Gastrocnemius medialis (tissue), 4 donors: ENCODE measurements at places on chromosomes 2 and 18. TPM values are rescaled to one million over a fixed set of nuclear protein-coding genes. Genes with fewer than 3 reads are reported as not detected.

Gene GRB14
- total RNA-seq, result 14.9 TPM

Gene TUBA3D
- 1.4 TPM for total RNA-seq

Gene KIF1A
- total RNA-seq, result 0.05 TPM

Gene ZSWIM2
- total RNA-seq, result not detected

Gene RNF138
- total RNA-seq, result 5.2 TPM

Gene RAB17
- 1.3 TPM for total RNA-seq

Gene TTC31
- 9.6 TPM for total RNA-seq

Gene TMEM247
- total RNA-seq, result not detected

Gene GRHL1
- 1.0 TPM for total RNA-seq

Gene TCF23
- not detected for total RNA-seq

Gene C2orf92
- total RNA-seq, result 0.85 TPM

GRCh38 chr18:74977041-74977440 is 231.9 kb downstream of the PTGR3 start:
- no peak for DNase-seq

DNA sequence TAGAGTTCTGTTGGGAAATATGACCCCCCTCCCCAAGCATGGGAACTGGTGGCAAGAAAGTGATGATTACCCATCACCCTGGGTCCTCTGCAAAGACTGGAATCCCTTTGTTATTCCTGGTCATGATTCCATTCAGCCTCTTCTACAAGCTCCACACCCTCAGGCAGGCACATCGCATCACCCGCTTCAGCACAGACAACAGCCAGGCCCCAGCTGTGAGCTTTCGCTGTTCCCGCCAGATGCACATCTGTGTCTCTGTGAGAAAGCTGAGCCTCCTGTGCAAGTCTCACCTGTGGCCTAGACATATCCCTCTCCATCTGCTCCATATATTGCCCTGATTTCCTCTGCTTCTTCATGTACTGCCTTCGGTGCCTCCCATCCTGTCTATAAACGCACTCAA is 368.0 kb upstream of the RAB6C start:
- DNase-seq, result no peak

GRCh38 chr18:50820901-50821520 is 1.2 kb upstream of the MRO start:
- DNase-seq, result no peak

- no peak for DNase-seq
Measured at GRCh38 chr2:216296856-216297255, 75.4 kb downstream of the MARCHF4 start.

GRCh38 chr2:210170446-210171303 is 534 bp downstream of the KANSL1L start:
- DNase-seq, result peak; percentile 92

- no peak for DNase-seq
Measured at GRCh38 chr18:47174545-47175116, 1.5 kb downstream of the IER3IP1 start.

GRCh38 chr2:179302764-179303571 is 38.3 kb upstream of the SESTD1 start:
- no peak for DNase-seq

- DNase-seq, result no peak
Measured at GRCh38 chr2:74835831-74836674, 2.1 kb downstream of the HK2 start.

DNA sequence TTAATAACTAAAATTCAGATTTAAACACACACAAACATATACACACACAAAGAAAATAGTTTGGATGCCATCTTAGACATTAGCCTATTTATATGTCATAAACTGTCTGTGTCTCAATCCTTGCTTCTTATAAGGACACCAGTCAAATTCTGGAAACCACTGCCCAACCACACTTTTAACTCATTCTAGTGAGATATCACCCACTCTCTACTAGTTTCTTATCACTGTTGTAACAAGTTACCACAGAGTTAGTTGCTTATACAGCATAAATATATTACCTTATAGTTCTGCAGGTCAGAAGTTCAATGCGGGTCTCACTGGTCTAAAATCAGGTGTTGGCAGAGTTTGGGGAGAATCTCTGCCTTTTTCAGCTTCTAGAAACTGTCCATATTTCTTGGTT is 239.1 kb downstream of the MTX2 start:
- no peak for DNase-seq

DNA sequence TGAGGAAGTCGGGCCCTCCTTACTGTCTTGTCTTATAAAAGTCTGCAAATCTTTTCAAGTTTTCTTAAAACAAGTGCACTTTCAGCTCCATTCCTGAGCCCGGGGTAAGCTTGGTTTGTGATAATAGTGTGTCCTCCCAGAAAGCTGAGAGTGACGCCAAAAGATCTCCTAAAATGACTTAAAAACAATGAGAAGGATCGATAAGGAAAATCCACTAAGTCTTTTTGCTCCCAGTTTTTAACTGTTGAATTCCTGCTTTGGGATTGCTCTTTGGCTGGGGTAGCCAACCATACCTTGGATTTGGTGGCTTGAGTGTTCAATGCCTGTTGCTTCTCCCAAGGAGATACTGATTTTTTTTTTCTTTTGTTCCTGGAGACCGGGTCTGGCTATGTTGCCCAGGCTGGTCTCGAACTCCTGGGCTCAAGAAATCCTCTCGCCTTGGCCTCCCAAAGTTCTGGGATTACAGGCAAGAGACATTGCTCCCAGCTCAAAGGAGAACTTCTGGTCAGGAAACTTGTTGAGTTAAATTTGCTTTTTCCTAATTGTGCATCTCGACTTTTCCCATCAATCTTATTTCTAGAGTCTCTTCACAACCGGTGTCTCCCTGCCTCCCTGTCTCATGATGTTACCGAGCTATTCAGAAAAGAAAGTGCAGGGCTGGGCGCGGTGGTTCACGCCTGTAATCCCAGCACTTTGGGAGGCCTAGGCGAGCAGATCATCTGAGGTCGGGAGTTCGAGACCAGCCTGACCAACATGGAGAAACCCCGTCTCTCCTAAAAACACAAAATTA is 3.0 kb downstream of the TGIF1 start:
- no peak for DNase-seq

- DNase-seq, result peak; percentile 16
Measured at GRCh38 chr18:62524440-62525200, 1.8 kb downstream of the ZCCHC2 start.

DNA sequence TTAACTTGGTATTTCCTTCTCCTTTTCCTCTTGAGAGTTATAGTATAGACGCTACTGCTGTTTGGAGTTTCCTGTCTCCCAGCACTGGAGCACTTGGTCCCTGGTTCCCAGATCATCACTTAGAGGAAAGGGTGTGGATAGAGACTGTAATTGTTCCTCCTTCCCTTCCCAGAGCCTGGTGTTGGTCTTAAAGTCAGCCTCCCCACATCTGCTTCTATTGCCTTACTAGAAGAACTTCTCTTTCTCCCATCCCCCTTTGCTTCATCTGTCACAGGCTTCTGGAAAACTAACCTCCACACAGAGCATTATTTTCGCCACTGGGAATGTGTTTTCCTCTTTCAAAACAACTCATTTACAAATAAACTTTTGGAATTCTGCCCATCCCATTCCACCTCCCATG is 131.0 kb downstream of the CCDC85A start:
- no peak for DNase-seq

DNA sequence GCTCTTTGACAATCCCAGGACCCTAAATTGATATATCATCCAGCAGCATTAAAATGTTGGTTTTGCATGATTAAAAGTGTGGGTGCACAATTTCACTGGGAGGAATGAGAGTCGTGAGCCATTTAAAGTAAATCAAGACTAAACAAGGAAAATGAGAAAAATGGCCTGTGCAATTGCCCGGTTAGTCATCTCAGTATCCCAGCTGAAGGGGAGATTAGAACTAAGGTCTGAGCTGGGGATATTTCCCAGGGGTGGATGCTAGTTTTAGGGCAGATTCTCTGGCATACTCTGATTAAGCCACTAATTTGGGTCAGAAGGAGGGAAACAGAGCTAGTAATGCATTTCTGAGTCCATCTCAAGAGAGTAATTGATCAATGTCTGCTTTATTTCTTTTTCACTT is 177.2 kb downstream of the EN1 start:
- DNase-seq, result no peak

DNA sequence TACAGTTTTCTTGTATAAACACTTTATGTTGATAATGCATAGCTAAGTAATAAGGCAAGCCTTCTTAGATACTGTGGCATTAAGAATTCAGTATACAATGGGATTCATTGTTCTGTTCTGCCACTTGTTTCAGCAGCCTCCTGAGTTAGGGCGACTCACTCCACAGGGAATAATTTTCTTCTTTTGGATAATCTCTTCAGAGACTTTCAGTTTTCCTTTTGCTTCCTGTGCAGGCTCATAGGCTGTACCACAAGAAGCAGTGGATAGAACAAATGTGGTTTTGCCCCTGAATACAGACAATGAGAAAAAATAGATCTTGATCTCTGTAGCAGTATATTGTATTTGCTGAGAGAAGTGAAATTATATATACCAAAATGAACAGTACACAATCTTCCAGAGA is 298.0 kb downstream of the ZNF407 start:
- no peak for DNase-seq

DNA sequence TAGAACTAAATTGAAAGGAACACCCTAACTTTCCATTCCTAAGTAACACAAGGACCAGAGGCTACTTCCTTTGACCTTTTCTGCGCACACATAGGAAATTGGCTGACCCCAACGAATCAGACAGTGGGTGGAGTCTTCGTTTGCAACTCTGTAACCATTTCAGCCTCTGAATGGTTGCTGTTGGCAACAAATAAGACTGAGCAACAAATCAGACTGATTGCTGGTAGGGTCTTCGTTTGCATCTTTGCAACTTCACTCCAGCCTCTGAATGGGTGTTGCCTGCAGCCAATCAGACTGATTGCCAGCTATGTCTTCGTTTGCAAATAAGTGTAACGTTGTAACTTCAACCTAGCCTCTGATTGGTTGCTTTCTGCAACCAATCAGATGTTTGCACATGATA is 34.6 kb downstream of the USP40 start:
- no peak for DNase-seq
